NK-92 treated with Interleukin-12 subunit alpha and Interleukin-12 subunit beta, amount 100 ng/mL, for 24 hours (cell line): ENCODE measurements at places on chromosomes 16 and 17.

DNA sequence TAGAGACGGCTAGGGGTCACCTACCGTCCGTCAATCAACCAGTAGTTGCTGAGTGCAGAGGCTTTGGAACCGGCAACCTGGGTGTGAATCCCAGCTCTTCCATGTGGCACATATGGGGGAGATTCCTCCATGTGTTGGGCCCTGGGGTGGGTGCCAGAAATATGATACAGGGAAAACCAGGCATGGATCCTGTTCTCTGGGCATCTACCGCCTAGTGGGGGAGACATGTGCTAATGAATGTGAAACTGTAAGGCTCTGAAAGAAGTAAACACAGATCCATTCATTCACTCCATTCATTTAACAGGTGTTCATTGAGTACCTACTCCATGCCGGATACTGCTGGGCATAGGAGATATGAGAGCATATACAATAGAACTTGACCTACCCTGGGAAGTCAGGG lies 39.5 kb upstream of the SDK2 start:
- no peak for DNase-seq

DNA sequence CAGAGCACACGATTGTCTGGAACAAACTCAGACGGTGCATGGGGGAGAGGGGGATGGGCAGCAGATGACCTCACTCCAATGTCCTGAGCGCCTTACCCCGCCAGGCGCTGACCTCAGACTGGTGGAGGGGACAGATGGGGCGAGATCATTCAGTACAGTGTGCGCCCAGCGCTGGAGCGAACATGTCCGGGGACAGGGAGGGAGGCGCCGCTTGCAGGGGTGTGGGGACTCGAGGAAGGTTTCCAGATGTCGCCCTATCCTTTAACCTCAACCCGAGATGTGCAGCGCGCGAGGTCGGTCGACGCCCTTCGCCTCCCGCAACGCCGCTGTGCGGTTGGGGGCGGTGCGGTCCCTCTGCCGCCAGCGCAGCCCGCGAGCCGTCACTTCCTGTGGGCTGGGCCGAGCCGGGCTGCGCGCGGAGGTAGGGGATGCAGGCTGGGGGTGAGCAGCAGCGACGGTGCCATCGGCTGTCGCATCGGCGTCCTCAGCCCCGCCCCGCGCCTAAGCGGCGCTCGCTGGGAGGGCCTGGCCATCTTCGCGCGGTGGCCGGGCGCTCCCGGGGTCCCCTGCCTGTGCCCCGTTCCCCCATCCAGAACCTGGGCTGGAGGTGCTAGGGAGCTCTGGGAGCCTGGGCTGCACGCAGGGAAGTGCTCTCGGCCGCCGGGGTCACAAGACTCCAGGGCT lies 5.3 kb upstream of the CDR2L start:
- peak; percentile 78 for DNase-seq

GRCh38 chr16:81523387-81524115 lies 78.9 kb downstream of the CMIP start:
- DNase-seq: peak; percentile 36

- peak; percentile 51 for DNase-seq
Measured at GRCh38 chr17:32609085-32609484, 122.3 kb downstream of the CDK5R1 start.

DNA sequence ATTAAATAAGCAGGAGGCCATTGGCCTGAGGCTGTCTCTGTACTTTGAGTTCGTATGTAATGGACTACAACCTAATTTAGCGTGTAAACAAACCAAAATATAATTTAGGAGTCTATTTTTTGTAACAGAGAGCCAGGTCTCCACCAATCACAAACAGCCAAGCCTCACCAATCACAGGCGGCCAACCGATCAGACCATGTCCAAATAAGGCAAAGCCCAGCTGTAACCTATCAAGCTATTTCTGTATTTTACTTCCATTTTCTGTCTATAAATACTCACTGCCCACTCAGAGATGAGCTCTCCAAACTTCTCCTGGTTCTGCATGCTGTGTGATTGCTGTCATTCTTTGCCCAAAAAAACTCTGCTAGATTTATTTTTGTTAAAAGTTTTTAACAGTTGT lies 322.7 kb downstream of the NPIPA8 start:
- no peak for DNase-seq

DNA sequence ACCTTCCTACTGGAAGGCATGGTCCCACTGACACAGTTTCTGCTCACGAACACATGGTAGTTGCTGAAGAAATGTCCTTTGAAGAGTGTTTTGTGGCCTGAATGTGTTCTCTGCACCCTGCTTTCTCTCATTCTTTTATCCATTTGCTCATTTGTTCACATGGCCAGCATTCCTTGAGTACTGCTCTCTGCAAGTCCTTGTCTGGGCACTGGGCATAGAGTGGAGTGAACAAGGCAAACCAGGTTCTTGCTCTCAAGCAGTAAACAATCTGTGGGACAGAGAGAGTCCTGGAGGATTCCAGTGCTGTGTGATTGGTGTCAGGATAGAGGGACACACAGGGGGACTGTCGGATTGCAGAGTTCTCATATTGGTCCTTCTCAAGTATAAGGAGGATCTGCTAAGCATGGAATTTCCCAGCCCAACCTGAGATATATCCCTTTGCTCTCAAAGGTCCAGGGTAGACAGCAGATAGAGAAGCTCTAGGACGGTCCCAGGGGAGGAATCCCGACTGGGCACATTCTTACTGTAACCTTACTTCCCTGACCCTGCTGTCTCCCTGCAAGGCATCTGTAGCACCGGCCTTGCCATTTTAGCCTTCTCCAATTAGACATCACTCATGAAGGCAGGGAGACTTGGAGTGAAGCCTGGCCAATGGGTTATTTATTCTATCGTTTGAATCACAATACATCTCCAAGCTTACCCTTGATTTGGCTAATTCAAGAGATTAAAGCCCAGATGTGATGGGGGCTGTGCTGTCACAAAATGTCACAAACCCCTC lies 32.3 kb downstream of the ARL4D start:
- no peak for DNase-seq

DNA sequence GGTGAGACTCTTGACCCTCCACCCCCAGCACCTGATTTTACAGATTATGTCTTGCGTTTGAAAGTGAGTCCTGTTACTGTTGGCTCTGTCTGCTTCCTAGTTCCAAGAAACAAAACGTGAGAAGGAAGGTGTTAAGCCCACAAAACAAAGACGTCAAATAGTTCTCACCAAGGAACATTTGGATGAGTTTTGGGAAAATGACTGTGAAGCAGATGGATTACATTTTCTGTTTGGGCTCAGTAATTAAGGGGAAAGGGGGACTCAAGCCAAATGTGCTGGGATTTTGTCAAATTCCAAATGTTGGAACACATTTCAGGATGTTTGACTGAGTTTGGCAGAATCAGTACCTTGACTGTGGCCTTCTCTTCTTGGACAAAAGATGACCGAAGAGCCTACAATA lies 71.2 kb downstream of the PCTP start:
- no peak for DNase-seq

DNA sequence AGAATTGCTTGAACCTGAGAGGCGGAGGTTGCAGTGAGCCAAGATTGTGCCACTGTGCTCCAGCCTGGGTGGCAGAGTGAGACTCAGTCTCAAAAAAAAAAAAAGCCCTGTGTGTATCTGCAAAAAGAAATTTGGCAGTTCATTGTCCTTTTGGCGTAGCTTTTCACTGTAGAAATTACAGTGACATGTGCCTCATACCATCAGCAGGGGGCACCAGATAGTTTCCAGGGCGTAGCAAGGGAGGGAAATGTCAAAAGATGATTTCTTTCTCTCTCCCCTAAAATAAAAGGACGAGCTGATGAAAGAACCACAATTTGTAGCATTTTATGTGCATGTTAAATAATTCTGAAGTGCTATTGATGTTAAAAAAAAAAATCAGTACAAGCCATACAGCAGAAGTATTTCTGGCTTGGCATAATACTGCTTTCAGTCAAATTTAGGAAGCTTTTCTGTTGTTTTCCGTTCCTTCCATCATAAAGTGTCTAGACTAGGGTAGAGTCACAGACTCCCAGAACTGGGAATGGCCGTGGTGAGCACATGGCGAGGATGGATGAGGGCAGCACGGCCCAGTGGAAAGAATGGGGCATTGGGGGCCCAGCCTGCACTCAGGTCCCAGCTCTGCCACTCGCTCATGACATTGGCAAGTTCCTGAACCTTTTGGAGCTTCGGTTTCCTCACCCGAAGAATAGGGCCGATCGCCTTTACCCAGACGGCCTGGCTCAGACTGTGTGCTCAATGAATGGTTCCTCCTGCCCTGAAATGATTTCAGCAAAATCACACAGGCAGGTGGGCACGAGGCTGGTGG lies 59.8 kb upstream of the RPH3AL start:
- no peak for DNase-seq

GRCh38 chr17:65071861-65072260 lies 15.3 kb upstream of the GNA13 start:
- no peak for DNase-seq

DNA sequence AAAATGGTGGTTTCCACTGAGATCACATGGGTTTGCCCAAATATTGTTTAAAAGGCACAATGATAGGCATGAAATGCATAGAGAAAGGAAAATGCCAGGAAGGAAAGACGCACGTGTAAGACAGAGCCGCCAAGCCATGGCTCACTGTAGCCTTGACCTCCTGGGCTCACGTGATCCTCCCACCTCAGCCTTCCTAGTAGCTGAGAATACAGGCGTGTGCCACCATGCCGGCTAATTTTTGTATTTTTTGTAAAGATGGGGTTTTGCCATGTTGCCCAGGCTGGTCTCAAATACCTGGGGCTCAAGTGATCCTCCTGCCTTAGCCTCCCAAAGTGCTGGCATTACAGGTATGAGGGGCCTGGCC lies 4.0 kb downstream of the BHLHA9 start:
- DNase-seq: no peak

- no peak for DNase-seq
Measured at GRCh38 chr16:57479205-57479975, 6.9 kb downstream of the DOK4 start.

GRCh38 chr16:87304951-87305350 lies 12.2 kb downstream of the C16orf95 start:
- DNase-seq: no peak

- peak; percentile 20 for DNase-seq
Measured at GRCh38 chr17:38333635-38334295, 10.0 kb downstream of the GPR179 start.

- DNase-seq: no peak
Measured at GRCh38 chr17:19748807-19749193, 702 bp upstream of the ALDH3A1 start.

DNA sequence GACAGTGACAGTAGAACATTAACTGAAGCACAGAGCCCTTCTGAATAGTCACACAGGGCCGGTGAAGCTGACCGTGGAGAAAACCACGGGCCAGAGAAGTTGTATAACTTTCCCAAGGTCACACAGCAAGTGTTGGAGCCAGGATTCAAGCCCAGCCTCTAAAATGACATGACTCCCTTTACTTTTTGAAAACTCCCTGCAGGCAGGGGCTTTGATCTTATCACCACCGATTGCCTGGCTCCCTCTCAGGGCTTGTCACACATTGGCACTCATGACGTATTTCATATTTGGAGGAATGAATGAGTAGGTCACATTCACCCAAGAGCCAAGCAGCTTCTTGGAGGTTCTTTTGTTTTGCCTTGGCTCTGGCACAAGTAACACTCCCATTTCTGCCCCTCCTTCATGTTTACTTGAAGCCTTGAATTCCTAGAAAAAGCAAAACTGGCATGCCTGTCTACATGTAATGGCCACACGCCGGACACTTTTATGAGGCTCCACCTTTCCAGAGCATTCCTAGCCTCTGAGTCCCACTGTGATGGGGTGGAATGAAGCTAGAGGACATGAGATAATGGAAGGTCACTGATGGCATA lies 13.3 kb upstream of the RBBP6 start:
- no peak for DNase-seq

DNA sequence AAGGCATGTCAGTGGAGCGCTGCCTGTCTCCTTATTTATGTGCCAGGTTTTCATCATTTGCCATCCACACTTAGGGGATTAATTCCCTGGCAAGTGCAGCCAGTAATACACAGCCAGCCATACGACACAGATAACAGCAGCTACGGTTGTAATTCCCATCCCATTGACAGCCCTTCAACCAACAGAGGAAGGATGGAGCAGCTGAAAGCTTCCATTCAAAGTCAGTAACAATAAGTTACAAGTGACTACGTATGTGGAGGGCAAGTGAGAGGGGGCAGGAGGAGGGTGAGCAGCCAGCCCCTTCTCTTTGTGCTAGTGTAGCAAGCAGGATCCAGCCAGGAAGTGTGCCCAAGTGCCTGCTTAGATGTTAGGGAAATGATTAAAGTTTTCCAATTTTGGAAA lies 53.8 kb upstream of the LYRM9 start:
- DNase-seq: no peak

GRCh38 chr16:57071831-57072582 lies 20.4 kb upstream of the CPNE2 start:
- no peak for DNase-seq

DNA sequence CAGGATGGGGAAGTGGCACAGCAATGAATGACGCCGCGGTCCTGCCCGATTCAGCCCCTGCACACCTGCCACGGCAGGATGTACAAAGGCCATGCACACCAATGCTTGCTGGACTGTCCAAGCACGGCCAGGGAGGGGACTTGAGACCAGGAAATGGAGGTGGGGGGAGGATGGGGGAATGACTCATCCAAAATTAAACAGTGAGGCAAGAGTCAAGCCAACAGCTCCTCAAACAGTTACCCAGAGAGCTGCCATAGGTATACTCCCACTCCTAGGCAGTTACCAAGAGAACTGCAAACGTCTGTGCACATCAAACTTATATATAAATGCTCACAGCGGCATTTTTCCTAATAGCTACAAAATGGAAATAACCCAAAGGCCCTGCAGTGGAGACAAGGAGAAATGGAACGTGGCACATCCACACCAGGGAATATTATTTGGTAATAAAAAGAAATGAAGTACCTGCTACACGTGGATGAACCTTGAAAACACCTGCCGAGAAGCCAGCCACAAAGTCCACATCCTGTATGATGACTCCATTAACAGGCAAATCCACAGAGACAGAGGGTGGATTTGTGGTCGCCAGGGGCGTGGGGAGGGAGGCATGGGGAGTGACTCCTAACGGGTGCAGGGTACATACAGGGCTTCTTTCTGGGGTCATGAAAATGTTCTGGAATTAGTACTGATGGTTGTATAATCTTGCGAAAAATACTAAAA lies 54.1 kb downstream of the VAC14 start:
- DNase-seq: no peak

DNA sequence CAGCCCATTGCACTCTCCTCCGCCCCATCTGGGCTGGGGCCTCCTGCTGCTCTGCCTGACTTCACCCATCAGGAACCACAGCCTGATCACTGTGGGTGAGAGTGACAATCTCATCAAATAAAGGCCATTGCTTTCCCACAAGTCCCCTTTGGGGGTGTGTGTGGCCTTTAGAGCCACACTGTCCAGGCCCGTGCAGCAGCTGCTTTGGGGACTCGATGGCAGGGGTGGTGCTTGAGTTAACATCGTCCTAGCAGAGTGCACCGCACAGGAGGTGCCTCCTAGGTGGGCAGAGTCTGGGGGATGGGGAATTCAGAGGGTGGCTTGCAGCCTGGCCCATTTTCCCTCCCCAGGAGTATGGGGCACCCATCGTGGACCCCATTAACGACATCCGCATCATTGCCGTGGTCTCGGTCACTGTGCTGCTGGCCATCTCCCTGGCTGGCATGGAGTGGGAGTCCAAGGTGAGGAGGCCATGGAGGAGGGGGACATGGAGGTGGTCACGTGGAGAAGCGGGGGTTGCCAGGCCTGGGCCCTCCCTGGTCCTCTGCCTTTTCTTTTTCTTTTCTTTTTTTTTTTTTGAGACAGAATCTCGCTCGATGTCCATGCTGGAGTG lies 5.4 kb downstream of the SLC12A3 start:
- DNase-seq: no peak
